Hepatocyte (in vitro differentiated cells): ENCODE measurements at places on chromosomes 1 and 21. TPM values are rescaled to one million over a fixed set of nuclear protein-coding genes. Genes with fewer than 3 reads are reported as not detected.
A peak's percentile ranks its signal among the peaks of the same experiment; 100 is the strongest.

DNA sequence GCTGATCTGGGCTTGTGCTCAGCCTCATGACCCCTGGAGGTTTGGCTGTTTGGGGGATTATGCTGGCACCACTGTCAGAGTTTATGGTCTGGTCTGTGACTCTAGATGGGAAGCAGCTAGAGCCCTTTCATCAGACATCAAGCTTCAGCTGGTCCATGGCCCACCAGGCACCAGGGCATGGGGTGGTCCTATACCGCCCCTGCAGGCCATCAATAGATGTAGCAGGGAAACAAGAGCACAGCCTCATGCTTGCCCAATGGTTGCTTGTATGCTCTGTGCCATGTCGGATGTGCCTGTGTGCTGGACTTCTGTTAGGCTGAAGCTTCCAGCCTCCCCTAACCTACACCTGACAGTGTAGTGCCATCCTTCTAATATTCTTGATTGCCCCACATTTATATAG is 71.1 kb upstream of the CD34 start:
- no peak overlapping the region for H3K27ac ChIP-seq
- H3K27me3 ChIP-seq, result peaks cover 8% of the 10 kb centered on the region
- no peaks in the 10 kb centered on the region for H3K36me3 ChIP-seq

DNA sequence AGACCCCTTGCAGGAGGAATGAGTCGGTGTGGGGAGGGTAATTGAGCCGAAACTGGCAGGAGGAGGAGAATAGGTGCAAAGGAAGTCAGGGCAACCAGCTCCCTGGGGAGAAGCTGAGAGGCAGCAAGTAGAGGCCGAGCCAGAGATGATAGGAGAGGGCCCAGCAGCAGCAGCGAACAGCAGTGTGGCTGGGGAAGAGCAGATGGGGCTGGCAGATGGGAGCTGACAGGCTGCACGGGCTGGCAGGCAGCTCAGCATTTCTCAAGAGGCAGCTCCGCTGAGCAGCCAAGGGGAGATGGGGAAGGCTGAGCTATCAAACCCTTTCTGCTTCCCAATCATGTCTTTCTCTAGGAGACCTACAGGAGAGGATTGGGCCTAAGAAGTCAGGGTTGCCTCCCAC is 158.2 kb downstream of the TRIM33 start:
- no peak overlapping the region for H3K27ac ChIP-seq
- no peaks in the 10 kb centered on the region for H3K27me3 ChIP-seq
- H3K4me1 ChIP-seq, result no peaks in the 10 kb centered on the region
- DNase-seq, result no peak

GRCh38 chr1:208637181-208637580 is 393.0 kb upstream of the PLXNA2 start:
- H3K4me3 ChIP-seq, result no peak overlapping the region
- DNase-seq, result no peak
- no peaks in the 10 kb centered on the region for H3K4me1 ChIP-seq
- no peaks in the 10 kb centered on the region for H3K27me3 ChIP-seq
- H3K27ac ChIP-seq, result no peak overlapping the region

DNA sequence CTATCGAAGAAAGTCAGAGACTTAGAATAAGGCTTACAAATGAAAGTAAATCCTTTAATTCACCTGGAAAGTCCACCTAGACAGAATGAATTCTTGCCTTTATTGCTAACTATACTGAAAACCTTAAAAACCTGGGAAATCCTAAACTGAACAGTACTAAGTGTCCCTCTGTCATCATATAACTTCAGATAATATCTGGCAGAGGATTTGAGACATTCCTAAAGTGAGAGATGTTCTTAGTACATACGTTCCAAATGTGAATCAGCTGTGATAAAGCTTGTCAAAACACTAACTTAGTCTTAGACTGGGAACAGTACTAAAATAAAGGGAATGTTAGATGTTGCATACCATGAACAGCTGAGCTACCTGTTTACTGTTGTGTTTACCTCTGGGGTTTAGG is 121.7 kb downstream of the TNFSF18 start:
- H3K4me1 ChIP-seq, result peaks cover 6% of the 10 kb centered on the region
- peak overlapping the region; percentile 57 for H3K27ac ChIP-seq
- H3K27me3 ChIP-seq, result no peaks in the 10 kb centered on the region
- no peak overlapping the region for H3K4me3 ChIP-seq

DNA sequence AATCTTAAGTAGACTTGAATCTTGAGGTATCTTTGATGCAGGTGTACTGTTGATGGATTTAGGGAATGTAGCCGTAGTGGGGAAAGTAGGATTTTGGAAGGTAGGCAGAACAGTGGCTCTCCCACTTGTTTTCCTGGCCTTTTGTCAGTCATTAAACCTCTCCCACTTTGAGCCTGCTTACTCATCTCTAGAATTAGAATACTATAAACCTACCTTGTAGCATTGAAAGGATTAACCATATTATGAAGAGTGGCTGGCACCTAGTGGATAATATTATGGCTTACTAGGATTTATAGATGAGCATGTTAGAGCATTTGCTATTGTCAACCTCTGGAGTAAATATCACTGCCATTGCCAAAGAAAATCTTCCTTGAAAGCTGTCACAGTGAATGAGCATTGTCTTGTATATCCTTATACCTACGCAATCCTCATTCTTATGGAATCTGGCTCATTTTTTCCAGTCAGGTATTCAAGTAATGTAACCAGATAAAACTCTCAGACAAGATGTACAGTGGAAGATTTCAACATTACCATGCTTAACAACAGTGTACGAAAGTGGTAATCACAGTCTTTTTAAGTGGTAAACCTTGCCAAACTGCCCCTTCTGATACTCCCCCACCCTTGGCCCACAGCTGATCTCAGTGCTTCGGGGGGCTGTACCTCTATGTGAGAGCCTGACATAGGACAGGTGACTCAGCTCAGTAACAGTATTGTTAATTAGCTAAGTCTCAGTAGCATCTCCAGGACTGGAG is 44.4 kb downstream of the SH3GLB1 start:
- H3K36me3 ChIP-seq, result no peaks in the 10 kb centered on the region
- no peak overlapping the region for H3K4me3 ChIP-seq
- no peaks in the 10 kb centered on the region for H3K4me1 ChIP-seq

DNA sequence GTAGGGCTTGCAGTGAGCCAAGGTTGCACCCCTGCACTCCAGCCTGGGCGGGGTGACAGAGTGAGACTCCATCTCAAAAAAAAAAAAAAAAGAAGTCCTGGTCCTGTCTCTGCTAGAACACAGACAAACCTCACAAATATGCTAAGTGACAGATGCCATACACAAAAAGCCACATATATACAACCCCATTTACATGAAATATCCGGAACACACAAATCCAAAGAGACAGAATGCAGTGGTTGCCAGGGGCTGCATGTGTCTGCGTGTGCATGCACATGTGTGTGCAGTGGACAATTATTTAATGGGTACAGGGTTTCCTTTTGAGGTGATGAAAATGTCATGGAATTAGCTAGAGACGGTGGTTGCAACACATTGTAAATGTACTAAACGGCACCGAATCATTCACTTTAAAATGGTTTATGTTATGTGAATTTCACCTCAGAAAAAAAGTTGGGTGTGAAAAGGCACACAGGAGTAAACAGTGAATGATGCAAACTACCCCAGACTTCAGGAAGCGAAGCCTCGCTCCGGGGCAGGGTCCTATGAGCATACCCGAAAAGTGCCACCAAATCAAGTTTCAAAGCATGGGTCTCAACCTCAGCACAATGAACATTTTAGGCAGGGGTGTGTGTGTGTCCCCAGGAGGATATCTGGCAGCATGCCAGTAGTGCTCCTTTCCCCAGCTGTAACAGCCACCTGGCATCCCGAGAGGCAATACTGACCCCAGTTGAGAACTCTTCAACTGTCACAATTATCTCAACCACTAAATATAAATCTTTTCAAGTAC is 48.3 kb downstream of the GNB1 start:
- no peak overlapping the region for H3K4me3 ChIP-seq
- H3K27ac ChIP-seq, result no peak overlapping the region
- no peaks in the 10 kb centered on the region for H3K36me3 ChIP-seq
- no peaks in the 10 kb centered on the region for H3K27me3 ChIP-seq
- peaks cover 29% of the 10 kb centered on the region for H3K4me1 ChIP-seq
- no peak for DNase-seq

KPRP gene
- not detected in 2 replicates for total RNA-seq
